ENCODE measurements at places on chromosomes 4 and X. TPM values are rescaled to one million over a fixed set of nuclear protein-coding genes. Genes with fewer than 3 reads are reported as not detected.

KCTD8 gene
- 0.45 TPM for polyA plus RNA-seq

ASMT gene
- not detected for polyA plus RNA-seq

PPBP gene
- 4.4 TPM for polyA plus RNA-seq

PPP2R3B gene
- 13.2 TPM for polyA plus RNA-seq

NWD2 gene
- 0.51 TPM for polyA plus RNA-seq

AMTN gene
- polyA plus RNA-seq = not detected

IGFBP7 gene
- 661 TPM for polyA plus RNA-seq

FABP2 gene
- 0.03 TPM for polyA plus RNA-seq

SRPK3 gene
- 0.23 TPM for polyA plus RNA-seq

MTMR8 gene
- polyA plus RNA-seq = 0.28 TPM

SYN1 gene
- 1.4 TPM for polyA plus RNA-seq

SLC6A14 gene
- polyA plus RNA-seq = 0.11 TPM

CORIN gene
- polyA plus RNA-seq = 0.11 TPM

VSIG1 gene
- 5.3 TPM for polyA plus RNA-seq

HS3ST1 gene
- 1.7 TPM for polyA plus RNA-seq

GPR119 gene
- polyA plus RNA-seq = not detected

RNF150 gene
- polyA plus RNA-seq = 3.0 TPM

NEXMIF gene
- polyA plus RNA-seq = under 0.01 TPM

APOOL gene
- polyA plus RNA-seq = 3.9 TPM

PAGE4 gene
- polyA plus RNA-seq = not detected

KLKB1 gene
- polyA plus RNA-seq = 0.28 TPM

HPGD gene
- 0.52 TPM for polyA plus RNA-seq

TGIF2LX gene
- polyA plus RNA-seq = not detected

GATA1 gene
- polyA plus RNA-seq = not detected

GK2 gene
- polyA plus RNA-seq = not detected

CDS1 gene
- 0.22 TPM for polyA plus RNA-seq

SMR3B gene
- polyA plus RNA-seq = not detected

RAB41 gene
- polyA plus RNA-seq = not detected

SUPT20HL1 gene
- polyA plus RNA-seq = not detected

TXK gene
- polyA plus RNA-seq = not detected

CXCL8 gene
- 91.7 TPM for polyA plus RNA-seq

DLG3 gene
- polyA plus RNA-seq = 2.4 TPM

HSFX3 gene
- polyA plus RNA-seq = not detected

HSFX4 gene
- 0.12 TPM for polyA plus RNA-seq

DGKK gene
- not detected for polyA plus RNA-seq

GPC3 gene
- polyA plus RNA-seq = 58.6 TPM

MFAP3L gene
- polyA plus RNA-seq = 0.82 TPM

HNRNPDL gene
- 286 TPM for polyA plus RNA-seq

TMEM271 gene
- polyA plus RNA-seq = 0.02 TPM

FAM120C gene
- 5.2 TPM for polyA plus RNA-seq

EDA gene
- polyA plus RNA-seq = 2.5 TPM

SCML1 gene
- 4.6 TPM for polyA plus RNA-seq

Measured in adipose tissue (tissue), 3 donors.